Stimulated activated CD4-positive, alpha-beta T cell treated with anti-CD3 and anti-CD28 coated beads, Interleukin-2, amount 100 ng/mL, for 4 hours (primary cell): ENCODE measurements at places on chromosomes 7 and 10.

GRCh38 chr10:124550293-124551034, 88.8 kb downstream of the LHPP start:
- DNase-seq, result no peak

- DNase-seq, result no peak
Observed at GRCh38 chr10:11830836-11831519, 7.8 kb downstream of the PROSER2 start.

- no peak for DNase-seq
Observed at GRCh38 chr7:37518266-37518665, 69.6 kb upstream of the ELMO1 start.

DNA sequence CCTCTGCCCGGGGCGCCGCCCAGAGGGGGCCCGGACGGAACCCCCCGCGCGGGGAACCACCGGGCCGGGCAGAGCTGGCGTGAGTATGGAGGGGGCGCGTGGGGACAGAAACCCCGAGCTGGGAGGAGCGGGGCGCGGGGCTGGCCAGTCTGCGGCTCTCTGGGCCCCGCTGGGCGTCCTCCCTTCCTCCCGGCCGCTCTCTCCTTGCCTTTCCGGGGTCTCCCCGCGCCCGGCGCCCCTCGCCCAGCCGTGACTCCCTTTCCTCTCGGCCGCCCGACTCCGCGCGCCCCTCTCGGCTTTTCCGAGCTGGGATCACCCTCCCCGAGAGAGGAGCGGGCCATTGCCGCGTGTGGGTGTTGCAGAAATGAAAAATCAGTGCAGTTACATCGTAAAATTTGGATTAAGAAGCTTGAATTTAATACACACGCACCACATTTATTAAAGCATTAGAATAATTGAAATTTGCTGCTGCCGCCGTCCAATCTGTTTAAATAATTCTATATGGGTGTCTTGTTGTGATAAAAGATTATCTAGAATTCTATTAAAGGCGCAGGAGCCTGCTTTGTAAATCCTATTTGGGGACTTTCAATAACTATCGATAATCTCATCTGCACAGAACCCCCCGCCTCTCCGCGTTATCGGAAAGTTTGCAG, 9.1 kb downstream of the UNCX start:
- no peak for DNase-seq

DNA sequence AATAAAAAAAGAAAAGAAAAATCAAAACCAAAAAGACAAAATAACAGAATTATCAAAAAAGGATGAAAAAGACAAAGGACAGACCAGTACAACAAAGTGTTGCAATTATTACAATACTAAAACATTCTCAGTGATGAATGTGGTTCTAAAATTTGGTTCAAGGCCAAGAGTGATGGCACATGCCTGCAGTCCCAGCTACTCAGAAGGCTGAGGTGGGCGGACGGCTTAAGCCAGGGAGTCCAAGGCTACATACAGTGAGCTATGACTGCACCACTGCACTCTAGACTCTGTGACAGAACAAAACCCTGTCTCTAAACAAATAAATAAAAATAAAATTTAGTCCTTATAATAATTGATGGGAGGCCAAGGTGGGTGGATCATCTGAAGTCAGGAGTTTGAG, 14.5 kb downstream of the BAZ1B start:
- no peak for DNase-seq

- DNase-seq, result no peak
Observed at GRCh38 chr7:42227936-42228591, 8.9 kb downstream of the GLI3 start.

DNA sequence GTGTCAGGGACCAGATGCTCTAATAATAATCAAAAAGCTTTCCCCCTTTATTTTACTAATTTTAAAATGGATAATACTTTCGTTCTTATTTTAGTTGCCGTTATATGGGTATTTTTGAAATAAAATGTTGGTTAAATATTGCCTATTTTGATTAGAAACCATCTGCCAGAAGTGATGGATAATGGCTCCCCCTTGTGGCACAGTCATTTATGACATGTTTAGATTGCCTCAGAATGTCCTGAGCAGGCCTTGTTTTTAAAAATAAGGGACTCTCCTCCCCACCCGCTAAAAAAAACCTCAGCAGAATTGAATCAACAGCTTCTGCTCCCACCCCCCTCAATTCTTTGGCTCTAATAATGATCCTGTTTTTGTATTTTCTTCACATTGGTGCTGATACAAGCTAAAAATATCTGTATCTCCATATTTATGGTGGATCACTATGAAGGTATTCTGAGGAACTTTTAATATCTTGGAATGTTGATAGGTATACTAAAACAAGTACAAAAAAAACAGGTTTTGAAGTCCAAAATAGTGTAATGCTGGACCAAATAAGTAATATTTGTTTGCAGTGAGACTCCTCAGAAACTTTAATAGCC, 38.8 kb downstream of the TMEM60 start:
- DNase-seq, result peak; percentile 60

DNA sequence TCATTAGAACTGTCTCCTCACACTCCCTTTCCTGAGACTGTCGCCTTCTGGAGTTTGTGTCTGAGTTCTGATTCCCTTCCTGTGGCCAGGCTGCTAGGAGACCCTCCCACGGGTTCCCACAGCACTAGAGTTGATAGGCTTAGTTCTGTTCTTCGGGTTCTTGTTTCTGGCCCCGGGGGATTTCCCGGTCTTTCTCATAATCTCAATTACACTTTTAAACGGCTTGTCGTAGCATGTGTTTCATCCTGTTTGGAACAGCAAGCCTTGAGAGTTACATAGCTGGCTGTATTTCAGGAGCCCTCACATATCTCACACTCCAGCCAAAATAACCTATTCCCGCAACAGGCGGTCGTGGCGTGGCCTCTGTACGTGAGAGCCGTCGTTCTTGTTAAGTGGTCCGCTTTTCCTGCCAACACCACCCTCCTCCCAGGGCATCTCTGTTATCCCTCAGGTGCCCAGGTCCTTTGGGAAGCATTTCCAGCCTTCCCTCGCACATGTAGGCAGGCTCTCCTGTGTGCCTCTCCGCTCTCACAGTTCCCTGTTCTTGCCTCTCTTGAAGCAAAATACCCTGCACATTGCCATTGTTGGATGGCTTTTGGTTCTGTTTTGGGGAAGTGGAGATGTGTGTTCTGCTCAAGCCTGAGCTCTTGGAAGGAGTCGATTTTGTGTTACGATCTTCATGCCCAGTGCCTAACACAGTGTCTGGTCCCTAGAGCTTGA, 46.0 kb downstream of the CDC123 start:
- no peak for DNase-seq

- DNase-seq, result no peak
Observed at GRCh38 chr7:100875356-100875751, 451 bp downstream of the SRRT start.

- DNase-seq, result no peak
Observed at GRCh38 chr10:8059191-8059936, 4.9 kb downstream of the GATA3 start.

GRCh38 chr7:15764851-15765382, 78.4 kb upstream of the MEOX2 start:
- DNase-seq, result no peak

DNA sequence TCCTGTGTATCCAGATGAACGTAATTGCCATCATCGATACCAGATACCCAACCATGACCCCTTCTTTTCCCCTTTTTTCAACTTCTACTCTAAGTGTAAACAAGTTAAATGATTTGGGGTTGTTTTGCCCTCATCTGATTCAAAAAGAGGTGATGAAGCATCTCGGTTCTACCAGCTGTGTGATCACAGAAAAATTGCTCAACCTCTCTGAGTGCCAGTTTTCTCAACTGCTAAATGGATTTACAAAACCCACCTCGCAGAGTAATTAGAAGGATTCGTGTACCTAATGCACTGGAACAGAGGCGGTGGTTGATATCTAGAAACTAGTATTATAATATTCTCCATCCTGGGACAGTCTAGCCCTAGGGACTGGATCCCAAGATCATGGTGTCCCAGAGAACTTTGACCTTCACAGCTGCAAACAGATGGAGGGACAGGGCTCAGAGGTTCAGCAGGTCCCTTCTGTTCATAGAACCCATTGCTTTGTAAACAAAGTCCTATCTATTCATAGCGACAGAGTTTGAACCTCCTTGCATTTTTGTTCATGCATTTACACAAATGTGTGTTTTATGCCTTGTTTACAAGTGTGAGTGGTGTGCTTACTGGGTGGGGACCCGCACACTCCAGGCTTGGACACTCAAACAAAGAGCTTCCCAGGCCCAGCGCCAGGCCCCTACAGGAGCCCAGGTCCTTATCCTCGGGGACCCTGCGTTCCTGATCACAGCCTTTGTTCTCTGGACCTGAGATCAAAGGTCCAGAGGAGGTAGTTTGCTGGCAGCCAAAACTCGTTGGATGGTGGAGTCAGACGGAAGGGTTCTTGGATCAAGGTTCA, 46.4 kb downstream of the CALML3 start:
- no peak for DNase-seq

- DNase-seq, result peak; percentile 6
Observed at GRCh38 chr7:96075510-96076349, 246.2 kb downstream of the SLC25A13 start.

DNA sequence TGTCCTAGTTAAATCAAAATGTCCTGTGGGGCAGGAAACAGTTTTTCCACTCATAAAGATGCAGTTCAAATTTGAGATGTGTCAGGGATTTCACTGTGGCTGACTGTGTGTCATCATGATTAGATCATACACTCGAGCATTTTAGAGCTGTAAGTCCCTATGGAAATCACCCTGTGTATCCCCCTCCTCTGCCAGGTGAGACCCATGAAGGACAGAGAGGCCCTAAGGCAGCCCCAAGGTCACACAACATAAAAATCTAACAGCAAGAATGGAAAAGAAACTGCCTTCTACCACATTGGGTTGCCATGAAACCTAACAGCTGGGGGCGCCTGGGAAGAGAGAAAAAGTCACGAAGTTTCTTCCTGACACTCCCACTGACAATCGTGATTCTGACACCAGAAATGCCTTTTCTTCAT, 135.8 kb downstream of the KCNMA1 start:
- DNase-seq, result no peak

DNA sequence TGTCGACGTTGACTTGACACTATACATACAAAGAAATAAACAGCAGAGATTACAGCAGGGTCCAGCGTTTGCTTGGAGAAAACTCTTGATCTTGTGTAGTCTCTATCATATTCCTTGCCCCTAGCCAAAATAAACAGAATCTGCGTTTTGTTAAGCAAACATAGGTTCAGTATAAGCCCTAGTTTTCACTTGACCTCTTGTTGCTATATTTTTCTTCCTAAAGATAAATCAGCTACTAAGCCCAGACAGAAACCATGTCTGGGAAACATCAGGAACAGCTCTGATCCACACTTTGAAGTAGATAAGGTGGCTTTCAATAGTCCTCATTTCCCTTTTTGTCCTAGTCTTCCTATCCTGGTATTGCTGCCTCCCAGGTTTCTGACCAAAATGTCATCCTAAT, 328.2 kb upstream of the MAGI2 start:
- DNase-seq, result no peak

- DNase-seq, result no peak
Observed at GRCh38 chr10:24606021-24606420, 117.7 kb downstream of the ARHGAP21 start.

- DNase-seq, result no peak
Observed at GRCh38 chr7:141221007-141221612, 147.2 kb downstream of the TMEM178B start.

- no peak for DNase-seq
Observed at GRCh38 chr7:18693406-18693805, 197.9 kb downstream of the HDAC9 start.

GRCh38 chr10:124830445-124830844, 28.8 kb downstream of the ABRAXAS2 start:
- no peak for DNase-seq

- no peak for DNase-seq
Observed at GRCh38 chr10:130079614-130080460, 30.8 kb downstream of the C10orf143 start.

DNA sequence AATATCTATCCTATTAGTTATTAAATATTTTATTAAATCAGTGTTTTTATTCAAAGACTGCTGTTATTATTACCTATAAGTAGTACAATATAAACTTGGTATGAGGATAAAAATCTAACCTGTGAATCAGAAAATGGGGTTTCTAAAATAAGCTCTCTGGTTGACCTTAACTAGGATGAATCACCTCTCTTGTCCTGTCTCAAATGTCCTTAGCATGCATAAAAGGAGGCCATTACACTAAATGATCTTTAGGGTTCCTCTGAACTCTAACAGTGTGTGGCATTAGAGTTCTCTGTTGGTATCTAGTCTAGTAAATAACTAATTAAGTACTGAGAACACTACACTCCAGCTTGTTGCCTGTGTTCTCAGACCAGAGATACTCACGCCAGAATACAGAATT, 143.1 kb upstream of the LRRTM3 start:
- no peak for DNase-seq

DNA sequence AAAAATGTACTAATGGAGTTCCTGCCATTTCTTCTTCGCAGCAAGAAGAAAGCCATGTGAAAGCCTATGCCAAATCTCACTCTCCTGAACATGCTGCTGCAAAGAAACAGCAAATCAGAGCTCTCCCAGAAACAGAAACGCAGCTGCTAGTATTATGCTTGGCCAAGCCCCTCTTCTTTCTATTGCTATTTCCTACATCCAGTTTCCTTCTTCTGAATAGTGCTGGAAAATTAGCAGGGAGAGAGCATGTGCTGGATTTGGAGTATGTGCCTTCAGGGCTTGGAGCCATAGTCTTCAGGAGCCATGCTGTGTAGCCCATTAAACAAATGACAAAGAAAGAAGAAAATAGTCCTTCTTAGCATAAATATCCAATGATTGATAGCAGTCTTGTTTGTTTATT, 852.0 kb upstream of the PHF14 start:
- DNase-seq, result no peak

GRCh38 chr7:51679358-51679757, 362.7 kb upstream of the COBL start:
- DNase-seq, result no peak

DNA sequence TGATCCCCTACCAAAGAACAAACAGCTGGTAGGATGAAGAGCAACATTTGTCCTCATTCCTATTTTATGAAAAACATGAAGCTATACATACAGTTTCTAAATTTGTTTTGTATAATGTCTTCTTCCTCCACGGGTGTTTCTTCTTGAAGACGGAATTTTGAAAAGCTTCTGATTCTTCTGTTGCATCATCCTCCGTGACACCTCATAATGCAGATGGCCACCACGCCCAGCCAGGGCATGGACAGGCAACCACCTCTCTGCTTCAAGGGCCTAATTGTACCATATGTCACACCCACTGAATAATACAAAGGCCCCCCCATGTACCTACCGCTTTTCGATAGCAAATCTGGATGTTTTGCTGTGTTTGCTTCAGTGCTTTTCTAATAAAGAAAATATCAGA, at the start of gene SUN3:
Gene SUN3, minus strand, starts transcription at position 170 of the 400 bp plus-strand sequence. Its CDS starts 169 bp downstream, at position 1.
- DNase-seq, result no peak
